Stimulated activated CD4-positive, alpha-beta T cell treated with anti-CD3 and anti-CD28 coated beads, Interleukin-15, amount 100 ng/mL, for 24 hours (primary cell): ENCODE measurements at places on chromosomes 7 and 10.

- no peak for DNase-seq
Observed at GRCh38 chr10:20004087-20004523, 187.9 kb downstream of the PLXDC2 start.

- DNase-seq = no peak
Observed at GRCh38 chr10:133355991-133356390, 1.8 kb downstream of the FUOM start.

GRCh38 chr7:31858055-31858454, 171.0 kb downstream of the PPP1R17 start:
- DNase-seq = no peak

DNA sequence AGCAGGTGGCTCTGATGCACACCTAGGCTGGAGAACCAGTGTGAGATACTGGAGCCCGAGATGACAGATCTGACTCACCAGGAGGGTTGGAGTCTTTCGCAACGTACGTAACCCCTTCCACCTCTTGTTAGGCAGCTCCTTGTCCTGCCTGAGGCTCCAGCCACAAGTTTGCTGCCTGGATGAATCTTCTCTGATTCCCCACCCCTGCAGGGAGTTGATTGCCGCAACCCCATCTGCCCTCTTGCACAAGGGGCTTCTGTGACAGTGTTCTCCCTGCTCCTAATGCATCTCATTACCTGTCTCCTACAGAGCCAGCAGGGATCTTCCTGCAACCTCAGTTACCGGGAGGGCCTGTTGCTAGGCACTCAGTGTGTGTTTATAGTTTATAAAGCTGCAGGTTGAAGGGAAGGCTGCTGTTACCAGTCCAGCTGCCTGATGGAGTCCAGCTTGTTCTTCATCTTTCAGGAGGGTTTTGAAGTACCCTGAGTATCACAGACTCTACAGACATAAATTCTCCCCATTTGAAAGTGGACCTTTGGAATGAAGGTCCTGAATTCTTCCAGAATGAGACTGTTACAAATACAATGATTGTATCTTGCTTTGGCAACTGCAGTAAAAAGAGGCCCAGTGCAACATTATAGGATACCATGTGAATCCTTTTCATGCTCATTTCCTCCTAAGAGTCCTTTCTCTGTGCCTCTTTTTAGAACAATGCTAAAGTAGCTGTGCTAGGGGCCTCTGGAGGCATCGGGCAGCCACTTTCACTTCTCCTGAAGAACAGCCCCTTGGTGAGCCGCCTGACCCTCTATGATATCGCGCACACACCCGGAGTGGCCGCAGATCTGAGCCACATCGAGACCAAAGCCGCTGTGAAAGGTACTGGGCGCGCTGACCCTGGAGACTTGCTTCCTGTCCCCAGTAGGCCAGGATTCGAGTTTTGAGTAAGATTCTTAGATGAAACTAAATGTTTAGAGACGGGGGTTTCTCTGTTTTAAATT, 6.5 kb downstream of the MDH2 start:
- no peak for DNase-seq

DNA sequence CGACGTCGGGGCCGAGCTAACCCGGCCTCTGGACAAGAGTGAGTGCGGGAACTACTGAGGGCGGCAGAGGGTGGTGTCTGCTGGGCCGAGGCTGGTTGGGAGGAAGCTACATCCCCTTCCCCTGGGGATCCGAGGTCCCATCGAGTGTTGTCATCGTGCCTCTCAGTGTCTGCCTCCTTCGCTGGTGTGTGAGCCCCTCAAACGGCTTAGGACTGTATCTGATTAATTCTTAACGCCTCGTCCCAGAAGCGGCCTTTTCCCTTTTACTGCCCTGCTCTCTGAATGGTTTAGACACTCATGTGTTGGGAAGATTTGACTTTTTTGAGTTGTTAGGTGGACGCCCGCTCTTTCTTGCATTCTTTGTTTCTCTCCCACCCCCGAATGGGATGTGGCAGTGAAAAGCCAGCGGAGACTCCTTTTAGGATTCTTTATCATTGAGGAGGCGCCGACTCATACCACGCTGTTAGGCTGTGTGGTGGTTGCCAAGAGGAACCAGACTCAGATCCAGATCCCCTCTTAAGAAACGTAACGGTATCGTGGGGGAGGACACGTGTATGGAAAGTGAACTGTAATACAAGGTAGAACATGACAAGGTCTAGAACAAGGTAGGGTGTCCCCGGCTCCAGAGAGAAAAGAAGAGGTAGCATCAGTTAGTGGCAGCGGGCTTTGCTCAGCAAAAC, 631 bp downstream of the SUPV3L1 start:
- peak; percentile 32 for DNase-seq
